ENCODE measurements at places on chromosomes 2 and 18. TPM values are rescaled to one million over a fixed set of nuclear protein-coding genes. Genes with fewer than 3 reads are reported as not detected.

The RGPD4 gene
- total RNA-seq, result not detected

- DNase-seq, result no peak
Observed at GRCh38 chr2:180359522-180360282, 352.6 kb upstream of the CWC22 start.

DNA sequence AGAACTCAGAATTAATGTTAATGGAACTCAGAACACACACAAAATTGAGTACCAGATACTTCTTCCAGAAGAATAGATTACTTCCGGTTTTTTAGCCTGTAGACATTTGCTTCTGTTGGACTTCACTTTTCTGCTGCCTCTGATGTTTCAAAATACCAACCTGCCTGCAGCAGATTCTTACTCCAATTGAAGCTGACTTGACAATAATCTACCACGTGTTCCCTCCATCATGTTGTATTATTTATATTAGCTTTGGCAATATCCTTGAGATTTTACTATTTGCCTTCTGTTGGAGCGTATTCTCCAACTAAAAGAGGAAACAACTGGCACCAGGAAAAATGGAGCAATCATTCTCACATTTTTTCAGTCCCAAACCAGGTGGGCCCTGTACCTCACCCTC lies 3.1 kb upstream of the GORASP2 start:
- no peak for DNase-seq

DNA sequence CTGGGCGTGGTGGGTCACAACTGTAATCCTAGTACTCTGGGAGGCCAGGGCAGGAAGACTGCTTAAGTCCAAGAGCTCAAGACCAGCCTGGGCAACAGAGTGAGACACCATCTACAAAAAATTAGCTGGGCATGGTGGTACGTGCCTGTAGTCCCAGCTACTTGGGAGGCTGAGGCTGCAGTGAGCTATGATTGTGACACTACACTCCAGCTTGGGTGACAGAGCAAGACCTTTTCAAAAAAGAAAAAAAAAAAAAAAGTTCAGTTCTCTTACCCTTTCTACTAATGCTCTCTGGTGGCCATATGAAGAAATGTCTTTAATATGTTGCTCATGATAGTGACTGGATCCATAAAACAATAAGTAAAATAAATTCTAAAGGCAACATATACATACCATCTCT lies 14.9 kb downstream of the TYW5 start:
- DNase-seq, result peak; percentile 37

- no peak for DNase-seq
Observed at GRCh38 chr18:66966171-66966570, 362.3 kb upstream of the CDH19 start.

- no peak for DNase-seq
Observed at GRCh38 chr2:43826305-43827250, 12.1 kb downstream of the ABCG5 start.
